ENCODE measurements at places on chromosomes 13 and 19. TPM values are rescaled to one million over a fixed set of nuclear protein-coding genes. Genes with fewer than 3 reads are reported as not detected.

The SYT3 gene
- total RNA-seq, result not detected

The C19orf67 gene
- not detected for total RNA-seq

GRCh38 chr13:49760558-49760957, 31.9 kb downstream of the KPNA3 start:
- no peak for DNase-seq

DNA sequence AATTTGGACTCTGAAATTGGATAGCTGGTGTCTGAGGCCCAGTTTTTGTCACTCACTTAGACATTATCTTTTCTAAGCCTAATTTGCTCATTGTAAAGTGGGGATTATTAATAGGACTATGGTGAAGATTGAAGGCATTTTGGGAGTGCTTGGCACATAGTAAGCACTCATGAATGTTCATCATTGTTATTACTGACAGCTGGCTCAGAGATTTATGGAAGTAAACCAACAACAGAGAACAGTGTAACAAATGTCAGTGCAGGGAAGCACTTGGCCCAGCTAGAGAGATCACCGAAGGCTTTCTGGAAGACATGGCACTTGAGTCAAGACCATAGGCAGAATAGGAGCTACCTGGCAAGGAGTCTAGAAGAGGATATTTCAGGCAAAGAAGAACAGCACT, 92.3 kb downstream of the RFC3 start:
- no peak for DNase-seq

- no peak for DNase-seq
Measured at GRCh38 chr13:40270726-40271125, 395.7 kb downstream of the FOXO1 start.

Measured in activated naive CD4-positive, alpha-beta T cell treated with anti-CD3 and anti-CD28 coated beads for 36 hours (primary cell).